CD8-positive, alpha-beta T cell (primary cell): ENCODE measurements at places on chromosomes 6 and 20. TPM values are rescaled to one million over a fixed set of nuclear protein-coding genes. Genes with fewer than 3 reads are reported as not detected.

The MOG gene
- total RNA-seq = not detected

The GFRA4 gene
- not detected for total RNA-seq

DNA sequence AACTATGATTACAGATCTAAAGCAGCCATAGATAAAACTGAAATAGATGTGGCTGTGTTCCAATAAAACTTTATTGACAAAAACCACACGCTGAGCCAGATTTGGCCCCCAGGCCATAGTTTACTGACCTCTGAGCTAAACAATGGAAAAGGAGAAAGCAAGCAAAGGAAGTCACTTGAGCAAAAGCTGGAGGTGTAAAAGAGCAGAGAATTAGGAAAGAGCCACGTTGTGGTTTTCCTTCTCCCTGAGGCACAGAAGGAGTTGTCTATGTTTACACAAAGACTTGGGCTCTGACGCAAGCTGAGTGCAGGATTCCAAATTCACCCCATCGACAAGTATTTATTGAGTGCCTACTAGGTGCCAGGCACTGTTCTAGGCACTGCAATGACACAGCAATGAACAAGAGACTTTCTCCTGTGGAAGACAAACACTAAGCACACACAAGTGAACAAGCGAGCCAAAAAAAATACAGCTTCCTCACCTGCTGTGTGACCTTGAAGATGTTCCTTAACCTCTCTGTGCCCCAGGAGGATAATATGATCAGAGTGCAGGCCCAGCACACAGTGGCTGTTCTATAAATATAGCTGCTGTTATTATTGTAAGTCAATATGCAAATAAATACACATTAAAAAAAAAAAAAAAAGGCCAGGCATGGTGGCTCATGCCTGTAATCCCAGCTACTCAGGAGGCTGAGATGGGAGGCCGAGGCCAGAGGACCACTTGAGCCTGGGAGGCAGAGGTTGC, 75.4 kb upstream of the PTPN1 start:
- no peak for DNase-seq

The GMPR gene
- 0.86 TPM for total RNA-seq

The ZBTB12 gene
- not detected for total RNA-seq

DNA sequence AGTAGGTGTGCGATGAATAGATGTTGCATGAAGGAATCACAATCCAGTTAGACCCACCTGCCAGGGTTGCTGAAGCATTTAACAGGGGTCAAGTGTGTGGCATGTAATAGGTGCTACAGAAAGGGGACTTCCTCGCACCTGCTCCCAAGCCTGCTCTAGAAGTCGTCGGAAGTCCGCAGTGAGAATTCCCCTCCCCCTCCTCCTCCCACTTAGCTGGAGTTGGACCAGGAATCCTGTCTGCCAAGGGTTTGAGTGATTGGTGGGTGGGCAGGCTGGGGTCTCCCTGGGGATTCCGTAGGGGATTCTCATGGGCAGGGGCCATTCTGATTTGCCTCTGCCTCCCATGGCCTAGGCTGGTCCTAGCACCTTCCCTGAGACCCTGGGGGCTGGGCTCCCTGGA, 10.3 kb downstream of the SCRT2 start:
- DNase-seq = no peak

GRCh38 chr6:108746836-108747575, 101.2 kb upstream of the ARMC2 start:
- DNase-seq = no peak

DNA sequence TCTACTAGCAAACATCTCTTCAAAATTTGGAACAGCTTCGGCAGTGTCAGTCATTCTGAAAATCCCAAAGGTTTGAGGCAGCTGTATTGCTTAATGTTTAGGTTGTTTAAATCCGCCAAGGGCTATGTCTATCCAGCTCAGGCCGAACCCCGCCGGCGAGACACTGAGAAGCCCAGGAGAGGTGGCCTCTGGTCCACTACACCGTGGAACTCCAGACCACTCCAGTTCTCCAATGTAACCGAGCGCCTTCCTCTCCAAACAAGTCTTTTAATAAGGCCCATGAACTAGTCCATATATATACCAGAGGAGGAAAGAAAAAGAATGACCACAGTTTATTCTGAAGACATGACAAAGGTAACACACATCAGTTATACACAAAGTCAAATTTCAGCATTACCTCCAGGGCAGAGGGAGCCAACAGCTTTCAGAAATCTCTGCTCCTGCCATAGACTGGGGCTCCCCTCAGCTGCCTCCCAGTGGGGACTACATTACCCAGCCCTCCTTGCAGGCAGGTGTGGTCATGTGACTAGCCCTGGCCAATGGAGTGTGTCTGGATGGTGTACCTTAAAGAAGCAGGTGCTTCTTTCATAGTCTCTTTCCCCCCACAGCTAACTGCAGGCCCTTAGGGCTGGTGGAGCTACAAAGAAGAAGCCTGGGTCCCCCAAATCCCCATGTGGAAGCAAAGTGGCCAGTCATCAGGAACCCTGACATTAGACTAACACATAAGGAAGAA, at the start of gene RAMACL:
Gene RAMACL (minus strand): TSS at position 255 of the 733 bp plus-strand sequence. CDS start 201 bp downstream, at position 54.
- DNase-seq = peak; percentile 61

The MOCS1 gene
- total RNA-seq = 0.56 TPM
